GM03348 (cell line): ENCODE measurements at places on chromosomes 6 and 20.

DNA sequence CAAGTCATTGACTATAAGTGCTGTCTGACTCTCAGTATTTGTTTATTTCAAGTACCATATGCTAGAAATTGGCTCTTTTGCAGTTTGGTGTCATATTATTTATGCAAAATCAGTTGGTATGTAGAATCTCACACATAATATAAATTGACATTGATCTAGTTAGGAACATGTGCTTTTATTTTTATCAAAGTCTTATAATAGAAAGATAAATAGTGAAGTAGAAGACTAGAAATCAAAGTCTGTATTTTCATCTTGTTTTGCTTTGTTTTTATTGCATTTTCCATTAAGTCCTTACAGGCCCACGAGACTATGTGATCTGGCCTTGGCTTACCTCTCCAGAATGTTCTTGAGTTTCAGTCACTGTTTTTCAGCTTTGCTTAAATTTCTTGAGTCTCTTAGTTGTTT lies 300.3 kb downstream of the LAMA2 start:
- DNase-seq, result no peak

- no peak for DNase-seq
These were observed 1.1 kb downstream of the PAX1 start for GRCh38 chr20:21706261-21707195.

GRCh38 chr20:57458400-57459160 lies 66.4 kb downstream of the CTCFL start:
- DNase-seq, result no peak

GRCh38 chr20:60288945-60289344 lies 330.7 kb downstream of the CDH26 start:
- DNase-seq, result no peak

DNA sequence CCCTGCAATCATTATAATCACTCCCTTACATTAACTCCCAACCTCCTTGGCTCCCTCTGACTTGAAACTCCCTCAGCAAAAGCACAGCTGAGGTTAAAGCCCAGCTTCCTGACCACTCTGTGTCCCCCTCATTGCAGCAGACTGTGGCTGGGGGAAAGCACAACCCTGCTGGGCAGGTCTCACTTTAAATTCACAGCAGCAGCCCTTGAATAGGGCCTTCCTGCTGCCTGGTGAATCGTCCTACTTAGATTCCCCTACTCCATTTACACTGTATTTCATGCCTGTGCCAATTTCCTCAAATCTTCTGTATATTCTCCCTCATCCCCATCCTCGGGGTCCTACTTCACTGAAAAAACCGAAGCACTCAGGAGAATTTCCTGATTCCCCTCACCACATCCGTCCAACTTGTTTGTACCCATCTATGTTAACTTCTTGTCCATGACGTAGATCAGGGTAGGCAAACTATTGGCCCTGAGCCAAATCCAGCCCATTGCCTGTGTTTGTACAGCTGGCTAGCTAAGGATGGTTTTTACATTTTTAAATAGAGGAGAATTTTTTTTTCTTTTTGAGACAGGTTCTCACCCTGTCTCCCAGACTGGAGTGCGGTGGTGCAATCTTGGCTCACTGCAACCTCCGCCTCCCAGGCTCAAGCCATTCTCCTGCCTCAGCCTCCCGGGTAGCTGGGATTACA lies 31.5 kb upstream of the GCM1 start:
- DNase-seq, result no peak
